ENCODE measurements at places on chromosomes 16 and 17.

DNA sequence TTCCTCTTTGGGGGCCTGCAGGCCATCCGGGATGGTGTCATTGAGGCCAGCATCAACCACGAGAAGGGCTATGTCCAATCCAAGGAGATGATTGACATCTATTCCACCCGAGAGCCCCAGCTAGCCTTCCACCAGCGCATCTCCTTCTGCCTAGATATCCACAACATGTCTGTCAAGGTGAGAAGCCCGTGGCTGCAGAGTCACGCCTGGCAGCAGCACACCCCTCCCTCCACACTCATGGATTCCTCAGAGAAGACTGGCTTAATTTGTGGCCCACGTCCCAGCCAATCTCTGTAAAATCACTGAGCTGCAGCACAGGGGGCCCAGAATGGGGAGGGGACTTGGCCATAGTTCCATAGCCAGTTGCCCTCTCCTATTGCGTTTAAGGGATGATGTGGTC, 15.6 kb downstream of the PSMD3 start:
- DNase-seq, result no peak

DNA sequence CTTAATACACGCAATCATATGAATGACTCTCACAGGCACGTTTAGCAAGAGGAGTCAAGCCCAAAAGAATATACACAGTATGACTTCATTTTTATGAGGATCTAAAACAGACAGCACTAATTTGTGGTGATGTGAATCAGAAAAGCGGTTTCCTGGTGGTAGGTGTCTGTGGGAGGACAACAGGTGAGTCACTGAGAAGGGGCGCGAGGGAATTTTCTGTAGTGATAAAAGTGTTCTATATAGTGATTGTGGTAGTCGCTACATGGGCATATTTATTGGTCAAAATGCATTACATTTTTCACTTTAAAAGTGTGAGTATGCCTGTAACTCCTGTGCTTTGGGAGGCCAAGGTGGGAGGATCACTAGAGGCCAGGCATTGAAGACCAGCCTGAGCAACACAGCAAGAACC, 7.6 kb upstream of the TNRC6A start:
- DNase-seq, result peak; percentile 50

DNA sequence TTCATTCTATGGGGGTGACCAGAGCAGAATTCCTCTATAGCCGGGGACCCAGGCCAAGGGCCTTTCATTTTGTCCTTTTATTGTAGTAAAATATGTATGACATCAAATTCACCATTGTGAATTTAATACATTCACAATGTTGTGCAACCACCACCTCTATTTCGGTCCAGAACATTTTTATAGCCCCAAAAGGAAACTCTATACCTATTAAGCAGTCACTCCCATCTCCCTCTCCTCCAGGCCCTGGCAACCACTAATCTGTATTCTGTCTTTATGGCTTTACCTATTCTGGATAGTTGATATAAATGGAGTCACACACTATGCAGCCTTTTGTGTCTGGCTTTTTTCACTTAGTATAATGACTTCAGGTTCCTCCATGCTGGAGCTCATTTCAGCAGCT, 9.7 kb upstream of the TNS4 start:
- DNase-seq, result no peak

DNA sequence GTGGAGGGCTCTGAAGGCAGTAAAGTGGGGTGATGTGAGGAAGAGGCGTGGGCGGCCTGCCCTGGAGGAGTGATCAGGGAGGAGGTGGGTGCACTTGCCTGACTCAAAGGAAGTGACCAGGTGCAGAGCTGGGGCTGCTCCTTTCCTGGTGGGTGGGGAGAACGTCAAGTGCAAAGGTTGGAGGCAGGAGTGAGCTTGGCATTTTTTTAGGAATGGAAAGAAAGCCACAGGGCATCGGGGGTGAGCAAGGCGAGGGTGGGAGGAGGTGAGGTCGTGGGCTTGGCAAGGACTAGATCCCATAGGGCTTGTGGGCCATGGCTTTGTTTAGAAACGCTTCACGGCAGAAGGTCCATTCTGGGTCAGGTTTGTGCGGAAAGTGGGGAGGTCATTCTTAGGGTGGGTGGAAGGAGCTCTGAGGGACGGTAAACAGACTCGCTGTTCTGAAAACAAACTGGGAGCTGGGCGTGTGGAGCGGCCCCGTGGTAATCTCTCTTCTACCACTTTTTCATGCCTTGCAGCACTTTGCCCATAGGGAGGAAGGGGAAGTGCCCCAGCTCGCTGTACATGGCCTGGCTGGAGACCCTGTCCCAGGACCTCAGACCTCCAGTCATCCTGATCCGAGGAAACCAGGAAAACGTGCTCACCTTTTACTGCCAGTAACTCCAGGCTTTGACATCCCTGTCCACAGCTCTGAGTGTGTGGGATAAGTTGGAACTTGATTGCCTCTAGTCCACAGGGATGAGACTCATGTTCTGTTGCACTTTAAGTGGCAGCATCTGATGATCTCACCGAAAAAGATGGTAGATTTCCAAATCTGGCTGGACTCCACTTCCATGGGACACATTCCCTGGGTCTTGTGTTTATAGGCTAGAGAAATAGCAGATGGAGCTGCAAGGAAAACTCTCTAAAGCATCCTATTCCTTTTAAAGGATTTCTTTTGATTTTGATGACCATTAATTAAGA, 18.9 kb upstream of the HERPUD1 start:
- no peak for DNase-seq

GRCh38 chr16:52383640-52384292, 163.2 kb downstream of the TOX3 start:
- DNase-seq, result no peak
